GM12891 (cell line): ENCODE measurements at places on chromosomes 16 and 17.

DNA sequence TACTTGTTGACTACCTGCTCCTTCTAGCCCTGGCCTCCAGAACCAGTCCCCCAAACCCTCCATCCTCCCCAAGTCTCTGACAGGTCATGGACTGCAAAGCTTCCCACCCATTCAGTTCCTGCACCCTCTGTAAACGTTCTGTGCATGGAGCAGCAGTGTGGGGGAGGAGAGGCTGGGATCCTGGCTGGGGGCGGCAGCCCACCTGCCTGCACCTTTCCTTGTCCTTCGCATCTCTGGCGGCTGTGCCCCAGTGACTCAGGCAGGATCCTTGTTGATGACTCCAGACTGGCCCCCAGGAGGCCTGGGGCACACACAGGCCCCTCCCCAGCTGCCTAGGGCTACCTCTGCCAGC, 1.6 kb upstream of the PKMYT1 start:
- DNase-seq = no peak

DNA sequence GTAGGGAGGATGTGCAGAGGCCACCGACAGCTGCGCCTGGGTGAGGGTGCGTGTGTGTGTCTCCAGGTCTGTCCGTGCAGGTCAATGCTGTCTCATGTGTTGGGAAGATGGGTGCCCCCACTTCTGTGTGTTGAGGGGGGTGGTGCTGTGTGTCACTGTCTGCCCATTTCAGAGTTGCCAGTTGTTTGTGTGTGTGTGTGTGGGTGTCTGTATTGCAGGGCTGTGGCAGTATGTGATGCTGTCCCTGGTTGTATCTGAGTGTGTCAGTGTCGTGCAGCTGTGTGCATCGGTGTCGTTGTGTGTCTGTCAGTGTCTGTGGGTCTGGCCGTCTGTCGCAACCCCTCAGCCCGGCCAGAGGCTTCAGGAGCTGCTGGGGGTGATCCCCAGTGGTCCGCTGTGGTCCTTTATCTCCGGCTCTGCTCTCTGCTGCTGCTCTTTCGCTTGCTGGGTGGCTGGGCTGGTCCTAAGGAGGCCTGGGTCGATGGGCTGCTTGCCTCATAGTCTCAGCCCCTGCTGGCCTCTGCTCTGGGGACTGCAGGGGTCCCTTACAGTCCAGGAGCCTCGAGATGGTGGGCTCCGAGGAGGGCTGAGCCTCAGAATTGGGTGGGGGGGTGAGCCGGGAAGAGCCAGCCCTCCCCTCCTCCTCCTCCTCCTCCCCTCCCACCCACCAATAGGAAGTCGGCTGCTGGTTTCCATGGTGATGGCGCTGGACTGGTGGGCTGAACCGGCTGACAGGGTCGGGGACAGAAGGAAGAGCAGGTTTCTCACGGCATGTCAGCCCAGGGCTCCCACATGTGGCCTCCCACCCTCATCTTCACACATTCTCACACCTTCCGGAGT, at the start of gene TSPOAP1:
Gene TSPOAP1, minus strand, starts transcription at position 601 of the 840 bp plus-strand sequence. CDS start 875 bp downstream, outside the sequence.
- DNase-seq = no peak

DNA sequence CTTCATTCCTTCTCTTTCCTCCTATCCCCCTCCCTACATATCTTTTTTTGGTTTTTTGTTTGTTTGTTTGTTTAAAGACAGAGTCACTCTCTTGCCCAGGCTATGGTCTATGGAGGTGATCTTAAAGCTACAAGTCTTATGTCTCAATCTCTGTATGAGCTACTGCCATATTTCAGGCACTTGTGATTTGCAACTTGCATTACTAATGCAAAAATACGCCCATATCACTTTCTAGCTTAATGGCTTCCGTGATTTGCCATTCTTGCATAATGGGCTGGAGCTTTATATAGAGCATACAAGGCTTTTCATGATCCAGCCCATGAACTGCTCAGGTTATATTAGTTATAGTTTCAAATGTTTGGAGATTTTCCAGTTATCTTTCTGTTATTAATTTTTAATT, 7.5 kb downstream of the CFAP97D1 start:
- no peak for DNase-seq

GRCh38 chr17:17700251-17700969, 19.2 kb downstream of the RAI1 start:
- no peak for DNase-seq

DNA sequence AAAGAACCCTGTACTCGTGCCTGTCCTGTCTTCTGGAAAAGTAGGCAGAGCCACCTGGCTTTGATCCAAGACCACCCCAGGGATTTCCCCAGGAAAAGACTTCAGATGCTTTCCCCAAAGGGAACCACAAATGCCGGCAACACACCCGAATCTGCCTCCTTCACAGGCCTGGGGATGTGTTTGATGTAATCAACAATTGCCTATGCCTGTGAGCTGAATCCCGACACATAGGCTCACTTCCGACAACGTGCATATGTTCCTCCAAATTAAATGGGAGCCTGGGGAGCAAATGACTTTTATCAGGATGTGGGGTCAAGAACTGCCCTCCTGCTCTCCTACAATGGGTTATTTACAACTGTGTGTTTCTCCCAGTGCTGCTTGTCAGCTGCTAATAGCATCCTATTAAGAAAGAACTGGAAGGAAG, 535.2 kb upstream of the CDH11 start:
- no peak for DNase-seq

DNA sequence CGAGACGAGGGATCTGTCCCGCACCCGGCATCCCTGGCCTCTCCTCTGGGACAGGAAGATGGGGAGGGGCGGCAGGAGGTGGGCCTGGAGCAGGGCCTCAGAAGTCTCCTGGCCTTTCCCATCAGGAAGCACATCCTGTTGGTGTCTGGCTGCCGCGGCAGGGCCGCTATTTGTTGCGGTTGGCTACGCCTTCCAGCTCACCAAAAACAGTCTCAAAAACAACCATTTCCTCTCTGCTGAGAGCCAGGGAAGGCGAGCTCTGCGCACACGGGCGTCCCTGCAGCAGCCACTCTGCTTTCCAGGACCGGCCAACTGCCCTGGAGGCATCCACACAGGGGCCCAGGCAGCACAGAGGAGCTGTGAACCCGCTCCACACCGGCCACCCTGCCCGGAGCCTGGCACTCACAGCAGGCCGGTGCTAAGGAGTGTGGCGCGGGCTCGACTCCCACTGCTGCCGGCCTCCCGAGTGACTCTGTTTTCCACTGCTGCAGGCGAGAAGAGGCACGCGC, at the start of gene TMEM204:
Gene TMEM204, plus strand, starts transcription at position 224 of the 509 bp plus-strand sequence. CDS start 610 bp downstream, outside the sequence.
- DNase-seq = peak; percentile 69

GRCh38 chr16:67194260-67194659, 2.3 kb downstream of the E2F4 start:
- no peak for DNase-seq

DNA sequence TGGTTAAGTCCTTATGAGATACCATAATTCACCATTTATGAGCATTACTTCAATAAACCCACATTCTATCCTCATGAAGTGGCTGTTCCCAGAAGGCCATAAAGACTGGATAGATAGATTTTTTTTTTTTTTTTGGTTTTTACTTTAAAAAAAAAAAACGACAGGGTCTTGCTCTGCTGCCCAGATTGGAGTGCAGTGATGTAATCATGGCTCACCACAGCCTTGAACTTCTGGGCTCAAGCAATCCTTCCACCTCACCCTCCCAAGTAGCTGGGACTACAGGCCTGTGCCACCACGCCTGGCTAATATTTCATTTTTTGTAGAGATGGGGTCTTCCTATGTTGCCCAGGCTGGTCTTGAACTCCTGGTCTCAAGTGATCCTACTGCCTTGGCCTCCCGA, 102.3 kb downstream of the XYLT1 start:
- no peak for DNase-seq

DNA sequence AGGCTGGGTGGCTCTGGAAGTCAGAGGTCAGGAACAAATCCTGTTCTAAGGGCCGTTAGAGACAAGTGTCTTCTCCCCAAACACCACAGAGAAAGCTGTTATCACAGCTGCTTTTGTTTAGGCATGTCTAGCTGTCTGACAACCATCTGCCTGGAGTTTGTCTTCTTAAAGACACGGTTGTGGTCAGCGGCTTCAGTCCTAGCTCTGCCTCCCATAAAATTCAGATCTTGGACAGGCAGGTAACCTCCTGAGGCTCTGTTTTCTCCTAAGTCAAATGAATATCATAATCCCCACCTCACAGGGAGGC, 2.3 kb upstream of the ITGA3 start:
- DNase-seq = no peak

GRCh38 chr17:47850692-47851573, at the start of gene SP6:
TSS of gene SP6 (minus strand) at chr17:47851163. CDS start at chr17:47848429, 2,734 bp downstream.
- DNase-seq = no peak

DNA sequence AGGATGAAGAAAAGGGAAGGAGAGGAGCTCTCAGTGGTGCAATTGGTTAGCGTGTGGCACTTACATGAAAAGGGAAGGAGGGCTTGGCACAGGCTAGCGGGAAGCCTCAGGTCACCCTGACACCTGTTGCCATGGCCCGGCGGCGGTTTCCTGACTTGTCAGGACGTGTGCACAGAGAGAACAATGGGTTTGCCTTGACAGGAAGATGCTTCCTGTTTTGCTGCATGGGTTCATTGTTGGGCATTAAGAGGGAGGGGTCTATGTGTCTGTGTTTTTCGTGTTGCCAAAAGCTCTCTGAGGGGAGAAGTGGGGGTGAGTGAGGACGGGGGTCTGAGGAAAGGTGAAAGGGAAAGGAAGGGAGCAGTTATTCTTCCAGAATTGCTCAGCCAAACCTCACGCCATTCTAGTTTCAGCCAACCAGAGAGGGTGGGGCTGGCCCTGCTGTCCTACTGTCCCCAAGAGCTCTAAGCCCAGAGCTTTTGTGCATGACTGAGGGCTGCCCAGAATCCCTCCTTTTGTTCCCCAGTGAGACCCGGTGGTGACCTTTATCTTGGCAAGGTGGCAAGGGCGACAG, 17.1 kb upstream of the CCR7 start:
- DNase-seq = no peak

DNA sequence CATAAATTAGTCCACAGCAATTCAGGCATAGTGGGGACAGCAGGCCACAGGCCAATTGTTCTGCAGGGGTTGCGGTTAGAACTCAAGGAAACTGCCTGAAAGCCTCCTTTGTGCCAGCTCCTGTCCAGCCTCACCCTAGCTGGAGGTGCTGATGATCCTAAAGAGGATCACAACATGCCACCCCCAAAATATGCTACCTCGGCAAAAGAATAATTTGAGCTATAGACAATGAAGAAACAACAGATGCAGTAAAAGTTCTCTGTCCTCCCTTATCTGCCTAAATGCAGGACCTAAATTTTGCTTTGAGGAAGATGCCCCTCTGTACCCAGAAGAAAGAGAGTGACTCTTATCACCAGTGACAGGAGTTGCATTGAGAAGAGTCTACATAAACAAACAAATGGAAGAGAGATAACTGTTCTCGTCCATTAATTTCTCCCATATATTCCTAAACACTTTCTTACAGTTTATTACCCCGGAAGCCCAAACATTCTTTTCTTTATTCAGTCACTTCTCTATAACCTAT, 14.7 kb downstream of the ALOX15 start:
- no peak for DNase-seq

- DNase-seq = no peak
Observed at GRCh38 chr17:9240659-9241370, 219.5 kb downstream of the NTN1 start.

DNA sequence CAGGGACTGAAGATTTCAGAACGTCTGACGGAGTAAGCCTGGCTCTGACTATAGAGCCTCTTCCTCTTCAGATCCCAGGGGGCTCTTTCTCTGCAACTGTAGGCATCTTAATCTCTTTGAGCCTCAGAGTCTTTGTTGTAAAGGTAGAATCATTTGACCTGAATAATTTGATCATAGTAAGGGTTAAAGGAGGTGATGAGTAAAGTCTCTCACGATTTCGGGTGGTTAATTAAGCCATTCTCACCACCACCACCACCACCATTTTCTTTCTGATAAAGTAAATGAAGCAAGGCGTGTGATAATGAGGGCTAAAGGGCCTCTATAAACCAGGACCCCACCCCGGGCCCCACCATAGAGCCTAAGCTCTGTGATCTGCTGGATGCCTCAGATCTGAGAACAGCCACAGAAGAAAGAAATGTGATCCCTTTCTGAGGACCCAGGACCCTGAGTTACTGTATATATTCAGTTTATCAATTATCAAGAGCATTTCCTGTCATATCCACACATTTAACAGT, 33.0 kb upstream of the ADAMTS18 start:
- no peak for DNase-seq

DNA sequence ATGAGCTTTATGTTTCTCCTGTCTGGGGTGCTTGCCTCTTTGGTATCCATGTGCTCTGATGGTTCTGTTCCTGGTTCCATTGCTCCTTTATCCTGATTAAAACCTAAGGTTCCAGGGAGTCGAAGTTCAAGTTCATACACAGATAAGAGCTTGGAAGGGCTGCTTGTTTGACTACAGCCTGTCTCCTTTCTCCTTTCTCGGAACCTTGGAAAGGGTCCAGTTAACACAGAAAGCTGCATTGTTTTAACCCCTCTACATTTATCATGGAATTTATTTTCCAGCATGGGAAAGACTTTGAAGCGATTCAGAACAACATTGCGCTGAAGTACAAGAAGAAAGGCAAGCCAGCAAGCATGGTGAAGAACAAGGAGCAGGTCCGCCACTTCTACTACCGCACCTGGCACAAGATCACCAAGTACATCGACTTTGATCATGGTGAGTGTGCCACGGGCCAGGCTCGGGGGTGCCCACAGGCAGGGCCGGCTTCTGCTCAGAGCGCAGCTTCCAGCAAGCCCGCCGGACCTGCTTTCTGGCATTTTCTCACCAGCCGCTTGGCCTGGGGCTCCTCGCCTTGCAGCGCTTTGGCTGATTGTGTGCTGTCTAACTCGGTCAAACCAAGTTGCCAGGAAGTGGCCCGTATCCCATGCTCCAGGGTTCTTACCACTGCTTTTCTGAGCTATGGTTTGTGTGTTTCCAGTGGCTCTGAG, 19.9 kb downstream of the CRAMP1 start:
- DNase-seq = no peak

DNA sequence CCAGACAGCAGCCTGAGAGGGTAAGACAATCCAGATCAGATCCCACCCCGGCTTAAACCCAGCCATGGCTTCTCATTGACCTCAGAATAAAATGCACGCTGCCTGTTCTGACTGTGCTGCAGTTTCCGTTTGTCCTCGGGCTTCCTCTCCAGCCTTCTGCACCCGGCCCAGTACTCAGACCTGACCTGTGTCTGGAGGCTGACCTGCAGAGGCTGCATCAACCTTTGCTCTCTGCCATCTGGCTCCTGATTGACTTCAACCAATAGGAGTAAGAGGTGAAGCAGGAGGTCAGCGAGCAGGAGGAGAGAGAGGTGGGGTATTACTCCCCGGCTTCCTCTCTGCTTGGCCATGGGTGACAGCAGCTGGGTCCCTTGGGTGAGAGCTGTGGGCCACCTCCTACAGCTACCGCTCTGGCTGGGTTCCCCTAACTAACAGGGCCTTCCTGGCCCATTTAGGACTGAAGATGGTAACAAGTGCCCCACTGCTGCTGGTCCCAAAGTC, 46.7 kb downstream of the C16orf82 start:
- DNase-seq = no peak

- peak; percentile 74 for DNase-seq
Observed at GRCh38 chr17:3944485-3945388, 19.5 kb downstream of the ATP2A3 start.

DNA sequence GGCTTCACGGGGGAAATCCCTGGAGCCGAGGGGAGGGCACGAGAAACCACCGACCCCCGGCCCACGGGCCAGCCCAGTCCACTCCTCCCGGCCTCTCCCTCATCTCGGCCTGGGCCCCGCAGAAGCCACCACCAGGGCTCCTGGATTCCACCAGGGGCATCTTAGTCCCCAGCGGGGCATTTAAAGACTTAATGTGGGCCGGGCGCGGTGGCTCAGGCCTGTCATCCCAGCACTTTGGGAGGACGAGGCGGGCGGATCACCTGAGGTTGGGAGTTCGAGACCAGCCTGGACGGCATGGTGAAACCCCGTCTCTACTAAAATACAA, 24.1 kb upstream of the ABR start:
- DNase-seq = no peak

GRCh38 chr17:81651692-81652091, 4.7 kb downstream of the PDE6G start:
- DNase-seq = no peak

- no peak for DNase-seq
Observed at GRCh38 chr17:69593716-69594115, 179.2 kb downstream of the MAP2K6 start.
